ENCODE measurements at places on chromosomes 1 and 21.

DNA sequence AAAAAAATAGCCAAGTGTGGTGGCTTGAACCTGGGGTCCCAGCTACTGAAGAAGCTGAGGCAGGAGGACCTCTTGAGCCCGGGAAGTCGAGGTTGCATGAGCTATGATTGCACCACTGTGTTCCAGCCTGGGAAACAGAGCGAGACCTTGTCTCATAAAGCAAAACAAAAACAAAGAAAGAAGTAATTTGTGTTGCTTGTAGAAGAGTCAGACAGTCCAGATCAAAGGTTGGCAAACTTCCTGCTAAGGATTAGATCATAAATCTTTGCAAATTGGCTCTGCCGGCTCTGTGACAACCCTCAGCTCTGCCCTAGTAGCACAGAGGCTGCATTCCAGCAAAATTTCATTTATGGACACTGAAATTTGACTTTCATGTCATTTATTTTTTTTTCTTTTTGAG is 19.0 kb upstream of the MFN2 start:
- DNase-seq, result no peak

DNA sequence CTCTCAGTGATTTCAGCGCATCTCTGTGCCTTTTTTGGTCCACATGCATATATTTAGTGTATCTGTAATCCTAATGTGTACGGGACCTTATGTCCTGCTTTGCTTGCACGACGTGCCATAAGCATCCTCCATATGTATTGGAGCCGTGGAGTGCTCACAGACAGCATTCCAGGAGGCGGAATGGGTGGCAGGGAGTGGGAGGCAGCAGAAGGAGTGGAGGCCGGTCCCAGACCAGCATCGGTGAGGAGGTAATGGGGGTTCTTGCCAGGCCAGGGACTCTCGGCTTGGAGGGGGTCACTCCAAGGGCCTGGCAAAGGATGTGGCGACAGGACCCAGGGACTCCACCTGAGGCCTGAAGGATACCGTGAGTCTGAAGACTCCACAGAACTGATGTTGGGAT is 185.0 kb downstream of the CAMTA1 start:
- no peak for DNase-seq

GRCh38 chr1:231872461-231872910 is 245.9 kb downstream of the DISC1 start:
- DNase-seq, result no peak

DNA sequence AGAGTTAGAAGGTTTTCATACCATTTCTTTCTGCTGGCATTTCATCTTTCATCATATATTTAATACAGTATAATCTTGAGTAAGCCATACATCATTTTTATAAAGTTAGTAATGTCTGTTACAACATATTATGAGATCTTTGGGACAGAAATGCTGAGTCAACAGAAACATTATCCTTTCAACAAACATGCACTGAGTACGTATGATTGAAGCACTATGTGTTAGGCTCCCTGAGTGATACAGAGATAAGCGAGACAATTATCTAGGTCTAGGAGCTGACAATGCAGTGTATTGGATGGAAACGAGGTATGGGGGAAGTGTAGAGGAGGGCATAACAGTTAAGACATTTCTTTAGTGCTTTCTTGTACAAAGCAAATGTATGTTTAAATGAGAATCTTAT is 19.7 kb upstream of the GPR52 start:
- DNase-seq, result no peak

DNA sequence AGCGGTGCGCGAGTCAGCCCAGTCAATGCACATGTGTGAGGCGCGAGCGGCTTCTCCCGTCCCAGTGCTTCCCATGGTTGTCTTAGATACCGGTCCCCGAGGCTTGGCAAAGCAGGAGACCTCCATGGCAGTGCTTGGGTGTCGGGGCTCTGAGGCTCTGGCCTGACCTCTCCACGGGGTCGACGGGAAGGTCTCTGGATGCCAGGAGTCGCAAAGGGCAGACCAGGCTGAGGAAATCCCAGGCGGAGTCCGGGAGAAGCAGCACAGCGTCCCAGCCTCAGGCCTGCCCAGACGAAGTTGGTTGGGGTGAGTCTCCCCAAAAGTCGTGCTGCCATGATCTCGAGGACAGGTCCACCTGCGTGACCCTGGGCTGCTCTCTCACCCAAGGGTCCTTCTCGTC is 3881.6 kb downstream of the SRGAP2C start:
- no peak for DNase-seq

DNA sequence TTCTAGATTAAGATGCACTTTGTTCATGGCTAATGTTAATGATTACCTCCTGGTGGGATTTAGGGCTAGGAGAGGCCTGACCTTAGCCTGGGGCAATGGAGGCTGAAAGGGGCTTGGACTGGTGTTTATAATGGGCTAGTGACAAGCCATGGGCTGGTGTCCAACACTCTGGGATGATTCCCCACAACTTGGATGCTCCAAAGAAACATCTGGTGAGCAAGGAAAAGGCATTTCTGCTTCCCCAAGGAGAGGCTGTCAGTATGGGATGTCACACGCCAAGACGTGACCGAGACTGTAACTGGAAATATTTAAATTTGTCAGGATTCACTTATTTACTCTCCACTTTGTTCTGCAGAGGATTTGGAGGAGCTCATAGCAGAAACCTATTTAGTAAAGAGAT is 45.2 kb downstream of the PTPRU start:
- no peak for DNase-seq

DNA sequence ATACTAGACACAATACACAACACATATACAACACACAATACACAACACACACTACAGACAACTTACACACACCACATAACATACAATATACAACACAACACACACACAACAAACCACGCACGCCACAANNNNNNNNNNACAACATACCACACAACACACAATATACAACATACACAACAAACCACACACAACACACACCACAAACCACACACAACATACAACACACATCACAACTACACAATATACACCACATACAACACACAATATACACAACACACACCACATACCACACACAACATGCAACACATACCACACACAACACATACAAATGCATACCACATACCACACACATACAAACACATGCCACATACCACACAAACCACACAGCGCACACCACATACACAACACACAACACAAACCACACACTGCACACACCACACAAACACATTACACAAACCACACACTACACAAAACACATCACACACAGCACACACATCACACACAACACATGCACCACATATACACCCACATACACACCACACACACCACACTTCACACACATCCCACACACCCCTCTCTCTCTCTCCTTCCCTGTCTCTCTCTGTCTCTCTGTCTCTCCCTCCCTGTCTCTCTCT is 108.3 kb downstream of the ETS2 start:
- DNase-seq, result no peak

GRCh38 chr1:92486251-92487077 is at the start of gene GFI1:
Gene GFI1, minus strand, starts transcription at chr1:92486925. Its CDS starts 3,438 bp downstream, at chr1:92483487.
- DNase-seq, result peak; percentile 65

- DNase-seq, result no peak
Observed at GRCh38 chr1:204744107-204744779, 58.7 kb upstream of the LRRN2 start.

All from stimulated activated CD4-positive, alpha-beta T cell treated with anti-CD3 and anti-CD28 coated beads, Interleukin-12 subunit alpha, Interleukin-12 subunit beta, amount 100 ng/mL, for 4 hours (primary cell).